Left cardiac atrium (tissue), 4 donors: ENCODE measurements at places on chromosomes 1 and 21. TPM values are rescaled to one million over a fixed set of nuclear protein-coding genes. Genes with fewer than 3 reads are reported as not detected.

Gene NTMT2
- 3.5 TPM for total RNA-seq

DNA sequence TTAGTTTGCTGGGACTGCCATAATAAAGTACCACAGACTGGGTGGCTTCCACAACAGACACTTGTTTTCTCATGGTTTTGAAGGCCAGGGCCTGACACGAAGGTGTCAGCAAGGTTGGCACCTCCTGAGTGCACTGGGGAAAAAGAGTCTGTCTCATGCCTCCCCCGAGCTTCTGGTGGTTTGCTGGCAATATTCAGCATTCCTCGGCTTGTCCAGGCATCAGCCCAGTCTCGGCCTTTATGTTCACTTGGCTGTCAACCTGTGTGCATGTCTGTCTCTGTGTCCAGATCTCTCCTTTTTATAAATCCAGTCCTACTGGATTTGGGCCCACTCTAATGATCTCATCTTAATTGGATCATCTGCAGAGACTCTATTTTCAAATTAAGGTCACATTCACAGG, 72.6 kb downstream of the DOP1B start:
- DNase-seq, result no peak

Gene LAPTM5
- total RNA-seq, result 44.7 TPM

GRCh38 chr1:233613252-233614172, at the start of gene KCNK1:
KCNK1 (plus strand) TSS chr1:233614106; CDS start chr1:233614172, 66 bp downstream.
- peak; percentile 77 for DNase-seq

GRCh38 chr1:162003061-162003829, 20.4 kb downstream of the OLFML2B start:
- DNase-seq, result peak; percentile 70

DNA sequence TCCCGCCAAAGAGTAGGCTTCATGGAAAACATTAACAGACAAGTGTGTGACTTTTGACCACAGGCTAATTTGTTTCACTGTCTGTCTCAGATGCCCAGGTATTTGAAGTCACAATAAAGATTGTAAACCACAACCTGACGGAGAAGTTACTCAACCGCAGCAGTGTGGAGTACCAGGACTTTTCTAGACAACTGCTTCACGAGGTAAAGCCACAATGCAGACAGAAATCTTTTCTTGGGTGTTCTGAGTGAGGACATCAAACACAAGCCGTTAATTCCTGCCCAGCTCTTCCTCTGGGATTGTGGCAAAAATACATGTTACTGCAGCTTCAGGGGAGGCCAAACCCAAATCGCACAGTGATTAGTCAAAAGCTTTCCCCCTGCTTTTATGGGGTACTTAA, 31.0 kb downstream of the UMODL1 start:
- DNase-seq, result no peak

DNA sequence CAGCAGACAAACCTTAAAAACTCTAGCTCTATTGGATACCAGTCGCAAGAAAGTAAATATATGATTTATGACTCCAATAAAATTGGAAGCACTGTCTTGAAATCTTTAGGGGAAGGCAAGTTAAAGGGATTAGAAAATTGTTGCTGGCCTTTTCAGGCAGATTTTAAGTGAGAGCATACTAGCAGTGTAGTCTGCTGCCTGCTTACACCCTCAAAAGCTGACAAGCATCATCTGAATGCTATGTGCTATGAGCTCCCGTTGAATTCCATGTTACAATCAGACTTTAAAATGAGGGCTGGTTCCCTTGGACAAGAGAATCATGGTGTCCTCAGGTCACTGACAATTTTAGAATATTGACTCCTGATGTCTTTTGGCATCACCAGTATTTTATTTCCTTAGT, 271.1 kb upstream of the C1orf105 start:
- DNase-seq, result no peak

GRCh38 chr1:156006666-156007376, 13.9 kb downstream of the SSR2 start:
- DNase-seq, result no peak

DNA sequence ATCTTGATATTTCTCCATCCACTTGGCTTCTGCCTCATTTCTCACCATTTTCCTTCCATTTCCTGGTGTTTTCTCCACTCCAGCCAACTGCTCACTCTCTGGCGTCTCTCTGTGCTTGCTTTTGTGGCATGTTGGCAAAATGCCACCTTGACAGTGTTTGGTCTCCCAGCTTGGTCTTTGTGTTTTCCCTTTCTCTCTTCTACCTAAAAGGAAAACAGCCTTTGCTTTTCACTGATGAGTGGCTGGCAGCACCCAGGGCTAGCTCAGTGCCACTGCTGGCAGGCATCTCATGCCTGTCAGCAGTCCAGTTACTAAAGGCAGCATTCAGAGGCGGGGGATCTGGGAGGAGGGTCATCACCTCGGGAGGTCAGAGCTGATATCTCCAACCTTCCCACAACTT, 55.3 kb upstream of the DSCAM start:
- no peak for DNase-seq

DNA sequence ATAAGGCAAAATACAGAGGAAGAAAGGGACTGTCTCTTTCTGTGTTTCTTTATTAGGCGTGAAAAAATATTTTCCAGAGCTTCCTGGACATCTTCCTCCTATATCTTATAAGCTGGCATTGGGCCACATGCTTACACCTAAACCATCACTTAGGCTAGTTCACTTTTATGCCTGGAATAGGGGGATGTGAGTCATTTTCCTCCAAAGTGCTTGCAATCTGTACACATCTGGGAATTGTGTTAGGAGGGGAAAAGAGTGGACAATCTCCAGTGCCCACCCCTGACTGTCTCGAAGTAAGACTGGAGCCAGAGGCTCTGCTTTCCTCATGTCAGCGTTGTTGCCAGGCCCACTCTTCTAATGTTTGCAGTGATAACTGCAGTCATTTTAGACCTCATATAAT, 29.9 kb downstream of the GIPC2 start:
- no peak for DNase-seq
